ENCODE measurements at places on chromosomes 16 and 17.
A peak's percentile ranks its signal among the peaks of the same experiment; 100 is the strongest.

DNA sequence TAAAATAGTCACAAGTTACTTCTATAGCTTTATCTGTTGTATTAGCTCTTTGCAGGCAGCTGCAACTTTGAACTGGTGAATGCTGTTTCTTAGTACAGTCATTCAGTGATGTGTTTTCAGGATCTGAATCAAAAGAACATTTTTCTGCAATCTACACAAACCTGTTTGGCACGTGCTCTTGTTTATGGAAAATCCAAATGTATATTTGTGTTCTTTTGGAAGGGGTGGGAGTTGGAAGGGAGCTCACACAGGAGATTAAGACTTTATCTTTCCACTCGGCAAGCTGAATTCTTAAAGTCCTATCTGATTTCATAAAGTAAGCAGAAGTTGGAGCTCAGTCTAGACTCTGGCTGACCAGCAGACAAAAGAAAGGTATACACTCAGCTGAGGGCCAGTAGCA is 300.2 kb downstream of the MAP2K6 start:
- DNase-seq, result no peak

- no peak for DNase-seq
These were observed 148.0 kb downstream of the FOXL1 start for GRCh38 chr16:86726340-86726739.

DNA sequence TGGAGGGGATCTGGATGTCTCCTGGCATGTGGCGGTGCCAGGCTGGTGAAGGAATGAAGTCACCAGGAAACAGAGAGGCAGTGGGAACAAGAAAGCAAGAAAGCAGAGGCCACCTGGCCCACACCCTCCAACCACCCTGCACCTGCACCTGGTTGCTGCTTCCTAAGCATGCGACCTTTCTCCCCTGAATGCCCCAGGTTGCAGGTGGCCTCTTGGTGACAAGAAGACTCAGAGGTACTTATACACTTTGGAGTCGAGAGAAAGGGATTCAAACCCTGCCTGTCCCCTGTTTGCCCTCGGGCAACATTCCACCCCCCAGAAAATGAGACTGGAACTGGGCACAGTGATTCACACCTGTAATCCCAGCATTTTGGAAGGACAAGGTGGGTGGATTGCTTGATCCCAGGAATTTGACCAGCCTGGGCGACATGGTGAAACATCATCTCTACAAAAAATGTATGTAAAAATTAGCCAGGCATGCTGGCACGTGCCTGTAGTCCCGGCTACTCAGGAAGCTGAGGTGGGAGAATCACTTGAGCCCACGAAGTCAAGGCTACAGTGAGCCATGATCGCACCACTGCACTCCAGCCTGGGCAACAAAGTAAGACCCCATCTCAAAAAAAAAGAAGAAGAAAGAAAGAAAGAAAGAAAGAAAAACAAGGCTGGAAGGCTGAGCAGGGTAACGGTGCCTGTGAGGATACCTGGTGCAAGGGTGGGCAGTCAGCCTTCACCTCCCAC is 34.6 kb upstream of the TNRC6C start:
- no peak for DNase-seq

DNA sequence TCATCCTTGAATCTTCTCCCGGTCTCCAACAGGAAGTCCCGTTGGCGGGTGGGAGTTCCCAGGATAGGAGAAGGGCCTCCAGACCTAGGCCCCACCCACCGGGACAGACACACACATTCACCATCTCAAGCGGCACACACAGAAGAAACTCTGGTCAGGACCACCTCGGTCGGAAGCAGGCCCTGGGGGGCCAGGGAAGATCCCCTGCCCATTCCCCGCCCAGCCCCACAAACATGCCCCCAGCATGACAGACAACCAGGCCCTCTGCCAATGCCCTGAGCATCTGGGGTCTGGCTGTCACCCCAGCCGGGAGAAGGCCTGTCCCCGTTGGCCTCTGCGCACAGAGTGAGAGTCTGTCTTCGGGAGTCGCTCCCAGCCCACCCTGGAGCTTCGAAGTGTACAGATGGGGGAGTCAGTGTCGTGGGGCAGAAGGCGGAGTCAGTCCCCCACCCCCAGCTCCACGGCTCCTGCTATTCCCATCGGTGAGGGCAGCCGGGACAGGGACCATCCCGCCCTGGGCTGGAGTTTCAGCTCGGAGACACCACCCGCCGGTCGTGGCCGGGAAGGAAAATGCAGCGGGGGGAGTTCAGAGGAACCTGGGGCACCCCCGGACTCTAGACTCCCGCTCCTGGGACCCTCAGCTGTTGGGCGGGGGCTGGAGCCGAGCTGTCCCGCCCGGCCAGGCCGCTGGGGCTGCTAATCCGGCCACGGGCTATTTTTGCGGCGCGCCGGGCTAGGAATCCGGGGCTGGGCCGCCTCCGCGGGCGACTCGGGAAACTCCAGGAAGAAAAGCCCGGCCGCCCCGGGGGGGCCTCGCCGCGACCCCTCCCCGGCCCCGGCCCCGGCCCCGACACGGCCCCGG is 660 bp downstream of the RHBDF1 start:
- DNase-seq, result peak; percentile 86

- DNase-seq, result no peak
These were observed 314.3 kb downstream of the KCNJ2 start for GRCh38 chr17:70483624-70484023.

DNA sequence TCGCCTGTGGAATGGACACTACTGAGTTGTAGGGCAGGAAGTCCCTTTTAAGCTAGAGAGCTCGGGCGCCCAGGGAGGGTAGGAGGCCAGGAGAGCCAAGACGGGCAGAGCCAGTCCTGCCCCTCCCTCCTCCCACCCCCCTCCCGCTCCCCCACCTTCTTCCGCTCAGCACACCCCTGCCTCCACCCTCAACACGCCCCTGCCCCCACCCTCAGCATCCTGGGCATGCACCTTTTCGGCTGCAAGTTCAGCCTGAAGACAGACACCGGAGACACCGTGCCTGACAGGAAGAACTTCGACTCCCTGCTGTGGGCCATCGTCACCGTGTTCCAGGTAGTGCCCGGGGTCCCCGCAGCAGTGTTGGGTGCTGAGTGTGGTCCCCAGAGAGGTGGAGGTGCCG is 18.3 kb downstream of the TPSG1 start:
- no peak for DNase-seq

DNA sequence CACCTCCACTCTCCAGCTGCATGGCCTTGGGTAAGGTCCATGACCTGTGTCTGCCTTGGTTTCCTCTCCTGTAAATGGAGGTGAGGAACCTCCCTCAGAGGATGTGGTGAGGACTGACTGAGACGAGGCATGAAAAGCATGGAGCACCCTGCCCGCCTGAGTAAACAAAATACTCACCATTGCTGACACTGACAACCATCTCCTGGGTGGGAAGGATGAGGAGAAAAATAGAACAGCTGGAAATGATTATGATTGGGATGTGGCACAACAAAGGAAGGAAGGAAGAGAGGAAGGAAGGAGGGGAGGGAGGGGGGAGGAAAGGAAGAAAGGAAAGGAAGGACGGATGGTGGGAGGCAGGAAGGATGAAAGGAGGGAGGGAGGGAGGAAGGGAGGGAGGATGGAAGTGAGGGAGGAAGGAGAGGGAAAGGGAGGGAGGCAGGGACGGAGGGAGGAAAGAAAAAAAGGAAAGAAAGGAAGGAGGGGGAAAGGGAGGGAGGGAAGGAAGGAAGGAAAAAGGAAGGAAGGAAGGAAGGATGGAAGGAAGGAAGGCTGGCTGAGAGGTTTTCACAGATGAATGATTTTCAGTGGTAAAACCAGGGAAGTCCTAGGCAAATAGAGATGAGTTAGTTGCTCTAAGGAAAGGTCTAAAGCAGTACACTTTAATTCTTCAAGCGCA is 276.5 kb upstream of the XYLT1 start:
- no peak for DNase-seq

DNA sequence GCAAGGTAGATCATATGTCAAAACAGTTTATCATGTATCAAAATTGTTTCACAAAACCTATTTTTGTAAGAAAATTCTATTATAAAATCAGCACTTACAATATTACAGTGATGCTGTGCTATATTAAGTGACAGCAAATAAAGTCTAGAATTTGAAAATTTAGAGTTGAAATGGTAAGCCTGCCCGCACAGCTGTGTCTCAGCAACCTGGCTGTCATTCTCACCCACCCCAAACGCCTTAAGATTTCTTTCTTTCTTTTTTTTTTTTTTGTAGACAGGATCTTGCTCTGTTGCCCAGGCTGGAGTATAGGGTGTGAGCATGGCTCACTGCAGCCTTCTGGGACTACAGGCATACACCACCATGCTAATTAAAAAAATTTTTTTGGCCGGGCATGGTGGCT is 26.8 kb downstream of the CDK5R1 start:
- no peak for DNase-seq

DNA sequence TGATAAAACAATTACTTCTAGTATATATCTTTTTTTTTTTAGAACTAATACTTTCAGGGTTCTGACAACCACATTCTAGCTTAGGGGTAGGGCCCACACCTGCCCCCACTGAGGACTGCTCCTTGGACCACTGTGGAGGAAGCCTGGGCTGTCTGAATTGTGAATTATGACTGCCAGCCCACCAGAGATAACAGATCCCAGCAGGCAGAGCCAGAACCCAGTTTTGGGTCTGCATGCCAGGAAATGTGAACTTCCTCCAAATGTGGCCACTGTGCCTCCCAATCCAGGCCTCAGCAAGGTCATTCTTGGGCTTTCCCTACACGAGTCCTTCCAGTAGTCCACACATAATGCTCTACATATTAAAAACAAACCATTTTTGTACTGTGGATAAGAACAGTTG is 15.9 kb downstream of the VEZF1 start:
- no peak for DNase-seq

DNA sequence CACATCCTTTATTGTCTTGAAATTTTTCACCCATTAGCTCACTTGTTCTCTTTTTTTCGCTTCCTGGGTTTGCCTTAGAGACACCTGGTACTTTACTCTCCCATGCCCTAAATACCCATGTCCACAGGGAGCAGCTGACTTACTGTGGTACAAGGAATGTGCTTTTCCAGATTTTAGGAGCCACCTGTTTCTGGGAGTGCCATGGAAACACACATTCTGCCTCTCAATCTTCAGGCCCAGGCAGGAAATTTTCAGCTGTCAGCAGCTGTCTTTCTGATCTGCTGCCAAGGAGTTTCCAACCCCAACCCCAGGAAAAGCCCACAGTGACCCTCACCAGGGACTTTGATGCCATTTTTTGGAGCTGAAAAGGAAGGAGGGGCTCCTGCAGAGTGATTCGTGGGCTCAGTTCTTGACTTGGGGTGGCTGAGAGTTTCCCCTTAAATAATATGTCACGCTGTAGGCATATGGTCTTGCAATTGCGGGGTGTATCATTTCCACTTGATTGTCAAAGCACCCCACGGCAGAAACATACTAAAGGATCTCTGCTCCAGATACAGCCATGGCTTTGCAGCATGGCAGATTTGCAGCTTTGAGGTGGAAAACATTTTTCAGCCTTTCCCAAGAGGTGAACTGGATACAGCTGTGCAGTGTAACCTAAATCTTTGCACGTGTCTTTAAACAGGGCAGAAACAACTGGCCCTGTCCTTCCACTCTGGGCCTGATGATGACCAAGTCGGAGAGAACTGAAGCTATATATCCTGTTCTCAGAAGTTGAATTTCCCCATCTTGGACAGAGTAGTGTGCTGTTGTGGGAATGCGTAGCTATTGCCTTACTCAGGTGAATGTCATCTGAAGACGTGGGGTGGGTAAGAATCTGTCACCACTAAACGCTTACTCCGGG is 19.2 kb downstream of the RBFOX1 start:
- DNase-seq, result peak; percentile 84

- no peak for DNase-seq
These were observed 13.2 kb downstream of the CNTNAP1 start for GRCh38 chr17:42695500-42695899.

DNA sequence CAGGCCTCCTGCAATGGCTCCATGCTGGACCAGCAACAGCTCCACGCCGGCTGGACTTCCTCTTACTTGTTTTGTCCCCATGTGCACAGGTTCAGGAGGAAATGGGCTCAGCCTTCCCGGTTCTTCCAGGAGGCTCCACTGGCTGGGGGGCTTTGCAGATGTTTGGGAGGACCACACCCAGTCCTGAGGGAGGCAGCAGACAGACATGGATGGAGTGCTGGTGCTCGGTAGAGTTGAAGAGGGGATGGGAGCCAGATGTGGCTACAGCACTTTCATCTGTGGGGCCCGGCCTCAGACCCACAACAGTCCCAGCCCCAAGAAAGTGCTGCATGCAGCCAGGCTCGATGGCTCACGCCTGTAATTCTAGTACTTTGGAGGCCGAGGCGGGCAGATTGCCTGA is 21.8 kb downstream of the NARF start:
- no peak for DNase-seq

DNA sequence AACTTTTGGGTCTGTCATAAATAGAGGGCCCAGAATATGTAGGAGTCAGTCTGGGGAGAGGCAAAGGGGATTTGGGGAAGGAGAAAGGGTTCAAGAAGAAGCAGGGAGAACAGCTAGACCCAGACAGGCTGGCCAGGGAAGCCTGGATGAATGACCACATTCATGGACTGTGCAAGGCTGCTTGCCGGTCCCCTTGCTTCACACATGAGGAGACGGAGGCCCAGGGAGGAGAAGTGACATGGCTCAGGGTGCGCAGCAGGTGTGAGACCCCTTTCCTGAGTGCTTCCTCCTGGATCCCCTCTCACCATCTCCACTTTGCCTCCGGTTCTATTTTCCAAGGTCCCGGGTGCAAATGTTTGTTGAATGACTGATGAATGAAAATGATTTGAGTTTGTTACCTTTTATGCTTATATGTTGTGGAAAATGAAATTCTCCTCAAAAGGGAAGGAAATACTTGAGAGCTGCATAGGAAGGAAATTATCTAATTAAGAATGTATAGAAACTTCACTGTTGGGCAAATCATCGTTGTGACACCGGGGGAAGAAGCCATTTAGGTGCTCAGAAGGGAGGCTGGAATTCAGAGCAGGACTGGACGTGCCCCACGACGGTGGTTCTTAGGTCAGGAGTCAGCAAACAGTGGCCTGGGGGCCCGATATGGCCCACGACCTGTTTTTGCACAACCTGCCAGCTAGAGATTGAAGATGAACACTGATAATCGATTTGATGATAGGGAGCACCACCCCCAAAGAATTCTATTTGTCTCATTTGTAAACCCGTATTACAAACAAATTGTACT is 559 bp downstream of the ITGAM start:
- no peak for DNase-seq

DNA sequence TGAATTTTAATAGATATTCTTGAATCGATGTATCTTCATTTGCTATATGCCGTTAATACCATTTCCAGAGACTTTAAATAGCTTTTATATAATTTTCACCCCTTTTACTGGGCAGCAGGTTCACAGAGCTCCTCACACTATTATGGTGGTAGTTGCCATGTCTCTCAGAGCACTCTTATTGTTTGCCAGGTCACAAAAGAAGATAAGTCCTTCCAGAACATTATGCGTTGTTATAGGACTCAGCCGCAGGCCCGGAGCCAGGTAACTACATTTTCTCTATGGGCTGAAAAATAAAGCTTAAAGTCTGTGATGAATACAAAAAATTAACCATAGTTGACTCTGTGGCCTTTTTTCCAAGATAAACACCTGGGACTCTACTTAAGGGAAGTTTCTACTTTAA is 24.0 kb downstream of the AKTIP start:
- DNase-seq, result no peak

DNA sequence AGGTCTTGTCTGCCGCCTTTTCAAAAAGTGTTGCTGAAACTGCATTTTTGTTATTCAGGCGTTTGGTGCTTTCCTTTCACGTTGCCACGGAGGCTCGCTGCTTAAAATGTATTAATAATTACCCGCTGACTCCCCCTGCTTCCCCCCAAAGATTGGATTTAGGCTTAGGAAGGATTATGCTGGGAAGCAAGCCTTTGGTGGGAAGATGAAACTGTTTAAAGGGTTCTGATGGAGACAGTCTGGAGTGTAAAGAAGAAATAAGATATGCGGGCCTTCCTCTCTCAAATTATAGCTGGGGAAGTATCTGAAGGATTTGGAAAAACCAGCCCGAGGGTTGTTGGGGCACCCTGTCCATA is 1.1 kb downstream of the KSR1 start:
- no peak for DNase-seq
